ENCODE measurements at places on chromosomes 11 and 22.

- no peak for DNase-seq
These were observed 249.8 kb upstream of the BLID start for GRCh38 chr11:122365610-122366360.

GRCh38 chr11:11433960-11434359, 80.9 kb upstream of the CSNK2A3 start:
- DNase-seq = no peak

- no peak for DNase-seq
These were observed 1043.8 kb downstream of the BRD1 start for GRCh38 chr22:48783821-48784266.

- no peak for DNase-seq
These were observed 23.3 kb upstream of the CCND1 start for GRCh38 chr11:69617682-69618081.

- DNase-seq = no peak
These were observed 56.6 kb downstream of the CDON start for GRCh38 chr11:126006068-126006467.

DNA sequence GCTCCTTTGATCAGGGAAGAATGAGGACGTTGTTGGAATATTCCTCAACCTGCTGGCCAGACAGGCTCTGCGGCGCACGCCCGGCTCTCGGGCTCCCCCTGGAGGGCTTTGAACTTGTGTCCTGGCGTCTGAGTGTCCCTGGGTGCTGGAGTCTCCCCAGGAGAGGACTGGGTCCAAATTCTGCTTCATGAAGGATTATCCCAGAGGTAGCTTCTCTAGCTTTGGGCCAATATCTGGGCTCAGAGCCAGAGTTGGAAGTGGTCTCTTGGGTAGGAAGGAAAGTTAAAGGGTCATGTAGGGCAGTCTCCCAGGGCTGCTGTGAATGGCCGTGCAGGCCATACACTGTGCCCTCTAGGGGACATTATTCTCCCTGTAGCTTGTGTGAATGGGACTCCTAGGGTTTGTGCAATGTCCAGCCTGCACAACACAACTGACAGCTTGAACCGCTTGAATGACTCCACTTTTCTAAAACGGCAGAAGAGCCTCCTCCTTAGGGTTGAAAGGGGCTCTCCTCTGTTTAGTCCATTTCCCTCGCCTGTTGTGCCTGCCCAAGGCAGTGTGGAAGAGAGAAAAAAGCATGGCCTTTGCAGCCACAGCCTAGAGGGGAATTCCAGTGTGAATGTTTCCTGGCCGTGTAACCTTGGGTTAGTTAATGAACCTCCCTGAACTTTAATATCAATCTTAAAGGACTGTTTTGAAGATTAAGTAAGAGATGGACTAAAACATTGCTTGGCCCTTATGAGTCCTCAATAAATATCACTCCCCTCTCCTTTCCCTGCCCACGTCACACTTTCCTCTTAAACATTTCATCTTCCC, 111.2 kb upstream of the THY1 start:
- DNase-seq = no peak

GRCh38 chr11:104704146-104704830, 194.0 kb downstream of the CASP12 start:
- DNase-seq = no peak
